ENCODE measurements at places on chromosomes 2 and 18.

- DNase-seq, result no peak
Measured at GRCh38 chr2:223786943-223787342, 50.4 kb downstream of the AP1S3 start.

DNA sequence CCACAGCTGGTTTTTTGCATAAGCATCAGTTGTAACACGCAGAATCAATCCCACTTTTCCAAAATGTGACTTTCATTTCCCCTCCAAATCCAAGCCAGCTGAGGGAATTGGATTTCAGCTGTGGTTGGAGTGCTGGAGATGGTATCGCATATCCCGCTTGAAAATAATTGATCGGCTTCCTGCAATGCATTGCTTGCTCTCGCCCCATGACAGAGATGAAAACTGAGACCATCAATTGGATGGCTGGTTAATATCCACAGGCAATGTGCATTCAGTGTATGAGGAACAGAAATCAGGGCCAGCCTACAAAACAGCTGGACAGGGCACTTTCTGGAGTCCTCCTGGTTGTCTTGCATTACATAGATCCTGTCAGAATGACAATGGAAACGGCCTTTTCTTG lies 135.3 kb downstream of the MAIP1 start:
- no peak for DNase-seq

DNA sequence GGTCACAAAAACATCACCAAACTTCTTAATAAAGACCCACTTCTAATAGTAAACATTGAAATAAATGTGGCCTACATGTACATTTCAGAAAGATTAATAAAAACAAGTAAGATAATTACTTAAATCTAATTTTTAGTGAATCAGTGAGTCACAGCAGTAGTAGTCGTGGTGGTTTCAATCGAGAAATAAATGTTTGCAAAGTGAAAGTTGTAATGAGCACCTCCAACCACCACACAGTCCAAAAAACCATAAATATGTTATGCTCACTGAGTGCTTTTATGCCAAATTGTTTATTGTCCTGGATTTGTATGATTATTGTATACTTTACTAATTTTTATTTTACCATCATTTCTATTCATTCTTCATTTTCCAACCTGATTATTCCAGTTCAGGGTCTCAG lies 61.8 kb upstream of the SPOPL start:
- no peak for DNase-seq

DNA sequence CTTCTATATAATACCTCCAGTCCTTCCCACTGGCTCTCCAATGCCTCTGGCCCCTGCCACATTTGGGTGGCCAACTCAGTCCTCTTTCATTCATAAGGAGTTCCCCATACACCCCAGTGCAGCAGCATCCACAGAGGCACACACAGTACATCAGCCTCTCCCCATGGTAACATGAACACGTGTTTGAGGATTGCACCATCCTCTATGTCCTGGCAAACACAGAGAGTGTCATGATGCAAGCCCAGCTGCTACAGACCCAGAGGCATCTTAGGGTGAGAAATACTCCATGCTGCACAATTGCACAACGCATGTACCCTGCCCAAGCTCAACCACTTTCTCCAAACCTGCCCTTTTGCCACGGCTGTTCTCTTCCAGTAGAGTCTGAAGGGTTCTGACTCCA lies 11.5 kb downstream of the IGFBP5 start:
- no peak for DNase-seq

- no peak for DNase-seq
Measured at GRCh38 chr2:222572751-222573174, 83.1 kb downstream of the FARSB start.

DNA sequence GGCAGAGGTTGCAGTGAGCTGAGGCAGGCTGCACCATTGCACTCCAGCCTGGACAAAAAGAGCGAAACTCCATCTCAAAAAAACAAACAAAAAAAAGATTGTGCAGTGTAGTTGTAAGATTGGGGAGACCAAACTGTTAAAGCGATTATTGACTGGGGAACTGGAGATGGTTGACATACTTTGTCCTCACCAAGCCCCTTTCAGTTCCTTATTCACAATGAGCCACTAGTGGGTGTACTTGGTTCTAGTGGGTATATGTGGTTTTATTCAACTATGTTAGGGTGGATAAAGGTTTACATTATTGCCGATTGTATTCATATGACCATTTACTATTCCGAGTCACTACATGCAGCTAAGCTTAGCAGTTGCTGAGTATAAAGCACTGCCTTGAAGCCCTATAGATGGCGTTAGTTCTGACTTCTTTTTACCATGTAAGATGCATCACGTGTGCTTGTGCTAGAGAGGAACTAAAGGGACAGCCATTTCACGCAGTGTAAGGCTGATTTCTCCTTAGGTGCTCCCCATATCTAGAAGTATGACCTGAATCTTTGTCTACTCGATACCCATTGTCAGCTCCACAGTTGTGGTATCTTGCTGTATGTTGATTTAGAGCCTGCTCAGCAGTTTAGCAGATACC lies 12.1 kb downstream of the EIF4E2 start:
- no peak for DNase-seq

DNA sequence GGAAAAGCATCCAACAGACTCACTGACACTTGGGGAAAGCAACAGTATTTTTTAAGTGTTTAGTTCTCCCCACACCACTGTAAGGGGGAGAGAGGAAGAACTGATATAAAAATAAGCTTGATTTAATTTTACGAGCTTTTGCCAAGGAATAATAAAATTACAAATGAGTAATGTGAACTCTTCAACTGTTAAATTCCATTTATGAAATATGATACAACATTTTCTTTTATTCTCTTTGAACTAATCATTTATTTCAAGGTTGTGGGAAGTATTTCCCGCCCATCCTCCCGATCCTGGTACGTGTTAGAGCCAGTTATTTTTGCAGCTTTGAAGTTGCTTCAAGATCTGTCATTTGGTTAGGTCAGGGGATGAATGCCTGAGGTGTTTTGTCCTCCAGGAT lies 35.2 kb downstream of the WDPCP start:
- no peak for DNase-seq

- no peak for DNase-seq
Measured at GRCh38 chr2:148936857-148937450, 61.9 kb downstream of the KIF5C start.

DNA sequence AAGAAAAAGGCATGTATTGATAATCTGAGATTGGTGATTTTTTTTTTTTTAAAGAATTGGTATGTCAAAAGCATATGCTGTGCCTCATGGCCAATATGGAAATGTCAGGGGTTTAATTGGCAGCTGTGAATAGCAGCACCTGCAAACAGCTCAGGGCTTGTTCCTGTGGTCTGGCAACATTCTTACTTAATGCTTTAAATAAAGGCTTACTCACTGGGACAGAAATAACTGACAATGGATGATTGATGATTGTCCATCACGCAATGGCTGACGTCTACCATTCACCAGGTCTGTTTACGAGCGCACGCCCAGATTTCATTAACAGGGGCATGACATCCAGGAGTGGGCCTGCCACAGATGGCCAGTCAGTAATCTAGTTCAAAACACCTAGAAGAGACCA lies 66.7 kb downstream of the ETAA1 start:
- no peak for DNase-seq

- DNase-seq, result no peak
Measured at GRCh38 chr2:214127571-214127970, 283.3 kb upstream of the VWC2L start.

DNA sequence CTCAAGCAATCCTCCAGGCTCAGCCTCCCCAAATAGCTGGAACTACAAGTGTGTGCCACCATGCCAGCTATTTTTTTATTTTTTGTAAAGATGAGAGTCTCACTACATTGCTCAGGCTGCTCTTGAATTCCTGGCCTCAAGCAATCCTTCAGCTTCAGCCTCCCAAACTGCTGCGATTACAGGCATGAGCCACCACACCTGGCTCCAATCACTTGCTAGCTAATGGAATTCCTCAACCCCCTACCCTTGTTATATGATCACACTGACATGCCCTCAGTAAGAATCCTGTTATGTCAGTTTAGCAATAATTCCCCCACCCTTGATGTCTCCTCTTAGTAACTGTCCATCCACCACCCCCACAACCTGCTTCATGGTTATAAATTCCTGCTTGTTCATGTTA lies 12.3 kb downstream of the CHN1 start:
- no peak for DNase-seq

- DNase-seq, result no peak
Measured at GRCh38 chr2:168178520-168179324, 68.7 kb downstream of the STK39 start.

DNA sequence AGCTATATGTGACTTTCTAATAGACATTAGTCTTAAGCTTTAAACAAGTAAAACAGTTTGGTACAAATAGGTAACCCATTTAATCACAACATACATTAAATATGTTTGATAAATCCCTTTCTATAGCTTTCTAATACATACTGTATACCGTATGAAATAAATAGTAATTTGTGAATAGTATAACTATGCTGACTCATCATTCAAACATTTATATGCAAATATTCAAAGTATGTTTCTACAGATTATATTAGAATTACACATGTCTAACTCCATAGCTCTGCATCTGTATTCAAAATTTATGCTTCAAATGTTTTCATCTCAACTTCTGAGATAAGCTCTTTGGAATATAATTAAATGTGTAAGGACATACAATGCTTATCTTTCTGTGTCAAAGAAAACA lies 142.7 kb upstream of the ZNF804A start:
- no peak for DNase-seq

DNA sequence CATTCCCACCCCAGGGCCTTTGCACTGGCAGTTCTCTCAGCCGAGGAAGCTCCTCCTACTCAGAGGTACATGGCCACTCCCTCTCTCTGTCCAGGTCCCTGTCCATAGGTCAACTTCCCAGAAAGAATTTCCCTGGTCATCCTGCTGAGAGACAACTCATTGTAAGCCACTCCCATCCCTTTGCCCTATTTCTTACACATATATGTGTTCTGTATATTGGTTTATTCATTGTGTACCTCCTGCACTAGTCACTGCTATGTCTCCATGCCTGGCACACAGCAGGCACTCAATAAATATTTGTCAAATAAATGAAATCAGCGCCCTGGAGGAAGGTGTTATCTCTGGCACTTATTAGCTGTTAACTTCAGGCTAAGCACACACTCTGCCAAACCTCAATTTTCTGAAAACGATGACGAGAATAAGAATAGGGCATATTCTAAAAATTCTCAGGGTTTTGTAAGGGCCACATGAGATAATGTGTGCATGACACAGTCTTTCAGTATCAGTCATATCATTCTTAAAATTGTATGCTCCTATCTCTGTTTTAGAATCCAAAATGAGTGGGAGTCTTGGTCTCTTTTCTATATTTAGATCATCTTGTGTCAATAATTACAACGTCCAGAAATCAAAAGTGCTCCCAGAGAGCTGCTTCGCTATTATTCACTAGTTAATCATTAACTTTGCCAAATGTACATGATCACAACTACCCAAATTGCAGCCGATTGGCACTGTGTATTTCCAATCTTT lies 198.0 kb downstream of the ALK start:
- DNase-seq, result no peak

DNA sequence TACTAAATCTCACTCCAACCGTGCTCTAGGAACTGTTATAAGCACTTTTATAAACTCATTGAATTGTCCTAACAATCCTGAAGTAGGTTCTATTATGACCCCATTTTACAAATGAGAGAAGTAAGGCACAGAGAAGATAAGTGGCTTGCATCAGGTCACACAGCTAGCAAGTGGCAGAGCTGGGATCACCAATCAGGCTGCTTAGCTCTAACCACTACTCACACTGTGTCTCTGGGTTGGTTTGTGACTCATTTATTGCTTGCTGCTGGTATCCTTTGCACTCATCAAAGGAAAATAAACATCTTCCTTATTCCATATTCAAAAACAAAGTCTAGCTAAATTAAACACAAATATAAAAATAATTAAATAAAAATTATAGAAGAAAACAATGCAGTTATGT lies 42.5 kb upstream of the IL1R2 start:
- DNase-seq, result no peak

DNA sequence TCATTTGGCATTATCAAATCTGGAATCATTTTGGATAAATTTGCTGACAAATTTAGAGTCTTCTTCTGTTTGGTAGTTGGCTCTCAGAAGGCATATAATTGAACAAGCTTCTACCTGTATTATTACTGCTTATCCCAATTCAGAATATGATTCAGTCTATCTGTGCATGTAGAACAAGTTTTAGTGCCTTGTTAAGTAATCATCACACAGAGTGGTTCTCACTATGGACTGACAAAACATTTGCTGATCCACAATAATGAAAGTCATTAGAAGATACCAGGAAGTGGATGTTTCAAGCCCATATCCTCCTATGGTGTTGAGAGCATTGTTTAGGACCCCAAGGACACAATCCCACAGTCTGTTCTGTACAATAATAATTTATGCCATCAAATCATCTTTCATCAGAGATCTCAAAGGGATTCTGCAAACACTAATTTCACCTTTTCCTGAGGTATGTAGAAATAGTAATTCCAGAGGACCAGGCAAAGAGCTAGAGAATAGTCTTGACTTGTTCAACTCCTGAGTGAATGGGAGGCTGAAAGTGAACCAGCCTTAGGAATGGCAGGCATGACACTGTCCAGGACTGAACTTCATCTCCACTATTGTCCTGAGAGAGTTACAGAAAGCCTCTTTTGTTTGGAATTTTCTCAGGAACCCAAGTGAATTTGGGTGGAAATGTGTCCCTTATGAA lies 29.6 kb upstream of the DSC1 start:
- no peak for DNase-seq

Data from stimulated activated CD4-positive, alpha-beta T cell treated with anti-CD3 and anti-CD28 coated beads, Interleukin-12 subunit alpha, Interleukin-12 subunit beta, amount 100 ng/mL, for 24 hours (primary cell).